Stimulated activated CD8-positive, alpha-beta memory T cell treated with anti-CD3 and anti-CD28 coated beads, Interleukin-2, amount 100 ng/mL, for 1 hour (primary cell): ENCODE measurements at places on chromosomes 4 and X.
A peak's percentile ranks its signal among the peaks of the same experiment; 100 is the strongest.

- DNase-seq, result no peak
These were observed 21.9 kb downstream of the PIN4 start for GRCh38 chrX:72203421-72203820.

- no peak for DNase-seq
These were observed 340.0 kb upstream of the RASGEF1B start for GRCh38 chr4:81811562-81812293.

- DNase-seq, result no peak
These were observed 116.5 kb downstream of the UCHL1 start for GRCh38 chr4:41373221-41373620.

DNA sequence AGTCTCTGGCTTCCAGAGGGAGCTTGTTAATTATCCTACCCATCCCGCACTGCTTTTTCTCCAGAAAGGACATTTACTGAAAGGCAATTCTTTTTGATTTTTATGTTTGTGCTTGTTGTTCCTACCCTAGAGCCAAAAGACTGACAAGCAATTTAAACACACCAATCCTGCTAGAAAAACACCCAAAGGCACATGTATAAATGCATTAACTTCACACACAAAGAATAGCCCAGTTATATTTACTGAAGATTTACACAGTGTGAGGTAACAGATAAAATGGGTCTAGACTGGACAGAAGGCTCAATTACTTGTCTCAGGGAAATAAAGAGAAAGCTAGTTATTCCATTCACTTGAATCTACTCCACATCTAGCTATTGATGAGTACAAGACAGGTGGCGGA lies 61.2 kb upstream of the NOCT start:
- no peak for DNase-seq

- DNase-seq, result no peak
These were observed 13.4 kb upstream of the NHS start for GRCh38 chrX:17361620-17362019.

- no peak for DNase-seq
These were observed 1.7 kb upstream of the ART3 start for GRCh38 chr4:76072760-76073159.

DNA sequence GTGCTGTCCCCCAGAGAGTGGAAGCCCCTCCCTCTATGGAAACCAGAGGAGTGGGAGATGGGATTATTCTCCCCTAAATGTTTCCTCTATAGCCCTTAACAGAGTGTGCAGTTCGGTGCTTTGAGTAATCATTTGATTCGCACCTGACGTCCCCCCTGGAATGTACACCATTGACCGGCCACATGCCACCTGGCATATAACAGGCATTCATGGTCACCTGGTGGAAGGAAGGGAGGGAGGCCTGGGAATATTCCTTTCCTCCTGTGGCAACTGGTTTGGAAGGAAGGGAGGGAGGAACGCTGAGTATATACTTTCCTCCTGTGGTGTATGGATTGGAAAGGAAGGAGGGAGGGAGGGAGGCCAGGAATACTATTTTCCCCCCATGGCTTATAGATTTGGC lies 77.2 kb downstream of the CRMP1 start:
- DNase-seq, result no peak

DNA sequence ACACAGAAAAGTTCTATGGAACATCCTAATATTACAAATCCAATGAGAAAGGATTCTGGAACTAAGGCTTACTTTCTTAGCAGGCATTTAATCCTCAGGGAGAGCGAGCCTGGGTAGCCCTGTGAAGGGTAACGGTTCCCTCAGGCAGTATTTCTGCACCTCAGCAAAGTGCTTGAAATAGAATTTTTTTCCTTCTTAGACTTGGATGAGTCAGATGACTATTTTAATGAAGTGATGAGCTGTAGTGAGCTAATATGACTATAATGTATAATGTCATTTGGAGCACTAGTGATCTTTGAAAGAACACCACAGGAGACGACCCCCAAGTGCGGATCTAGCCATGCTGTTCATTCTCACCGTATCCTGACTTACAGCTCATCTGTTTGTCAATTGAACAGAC lies 493.0 kb upstream of the FAM241A start:
- DNase-seq, result no peak

- DNase-seq, result no peak
These were observed 53.4 kb upstream of the STX18 start for GRCh38 chr4:4595252-4595651.

- DNase-seq, result no peak
These were observed 310.9 kb downstream of the MID1IP1 start for GRCh38 chrX:39112143-39112542.

DNA sequence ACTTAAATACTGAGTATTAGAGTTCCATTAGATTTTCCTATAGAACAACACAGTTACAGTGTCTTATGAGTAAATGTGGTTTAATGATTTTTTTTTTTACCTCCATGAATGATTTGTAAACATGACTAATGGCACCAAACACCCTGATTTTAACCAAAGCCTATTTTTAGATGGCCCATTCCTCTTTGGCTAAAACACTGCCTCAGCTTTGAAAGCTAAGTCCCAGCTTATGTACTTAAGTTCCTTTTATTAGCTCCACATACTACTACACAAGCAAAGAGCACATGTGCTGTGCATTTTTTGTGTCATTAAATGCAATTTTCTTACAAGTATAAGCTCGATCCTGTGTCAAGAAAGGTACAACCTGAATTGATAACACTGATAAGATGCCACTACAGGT lies 575.6 kb upstream of the PITX2 start:
- no peak for DNase-seq

DNA sequence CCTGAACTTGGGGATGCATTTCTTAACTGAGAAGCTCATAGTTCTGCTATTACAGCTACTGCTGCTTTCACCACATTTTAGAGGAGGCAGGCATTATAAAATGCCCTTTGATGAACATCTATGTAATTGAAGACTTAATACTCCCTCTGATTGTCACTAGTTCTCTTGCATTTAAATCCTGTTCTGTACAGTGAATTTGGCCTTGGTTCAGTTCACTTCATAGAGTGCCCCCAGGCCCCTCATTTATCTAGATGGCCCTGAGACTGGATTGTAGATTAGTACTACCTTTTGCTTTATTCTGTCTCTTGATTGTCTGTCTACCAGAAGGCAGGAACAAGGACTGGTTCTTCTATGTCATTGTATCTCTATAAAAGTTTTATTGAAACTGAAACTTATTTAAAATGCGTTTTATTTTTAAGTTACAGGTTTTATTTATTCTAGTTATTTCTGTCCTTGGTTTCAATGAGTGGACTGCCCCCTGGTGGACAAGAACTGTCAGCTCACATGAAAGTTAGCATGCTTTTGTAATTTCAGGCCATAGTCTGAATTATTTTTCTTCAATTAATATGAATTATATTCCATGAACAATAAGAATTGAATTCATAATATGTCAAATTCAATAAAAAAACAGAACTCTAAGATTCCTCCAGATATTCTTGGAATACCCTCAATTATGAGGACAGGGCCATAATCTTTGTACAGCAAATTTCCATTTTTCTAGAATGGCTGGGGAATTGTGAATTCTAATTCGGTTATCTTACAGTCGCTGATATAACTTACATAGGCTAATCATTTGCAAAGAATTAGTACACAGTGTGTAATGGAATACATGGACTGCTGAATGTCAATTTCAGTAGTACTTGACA lies 47.2 kb upstream of the TMEM33 start:
- no peak for DNase-seq

GRCh38 chr4:107665001-107665400 lies 55.0 kb downstream of the PAPSS1 start:
- DNase-seq, result no peak

DNA sequence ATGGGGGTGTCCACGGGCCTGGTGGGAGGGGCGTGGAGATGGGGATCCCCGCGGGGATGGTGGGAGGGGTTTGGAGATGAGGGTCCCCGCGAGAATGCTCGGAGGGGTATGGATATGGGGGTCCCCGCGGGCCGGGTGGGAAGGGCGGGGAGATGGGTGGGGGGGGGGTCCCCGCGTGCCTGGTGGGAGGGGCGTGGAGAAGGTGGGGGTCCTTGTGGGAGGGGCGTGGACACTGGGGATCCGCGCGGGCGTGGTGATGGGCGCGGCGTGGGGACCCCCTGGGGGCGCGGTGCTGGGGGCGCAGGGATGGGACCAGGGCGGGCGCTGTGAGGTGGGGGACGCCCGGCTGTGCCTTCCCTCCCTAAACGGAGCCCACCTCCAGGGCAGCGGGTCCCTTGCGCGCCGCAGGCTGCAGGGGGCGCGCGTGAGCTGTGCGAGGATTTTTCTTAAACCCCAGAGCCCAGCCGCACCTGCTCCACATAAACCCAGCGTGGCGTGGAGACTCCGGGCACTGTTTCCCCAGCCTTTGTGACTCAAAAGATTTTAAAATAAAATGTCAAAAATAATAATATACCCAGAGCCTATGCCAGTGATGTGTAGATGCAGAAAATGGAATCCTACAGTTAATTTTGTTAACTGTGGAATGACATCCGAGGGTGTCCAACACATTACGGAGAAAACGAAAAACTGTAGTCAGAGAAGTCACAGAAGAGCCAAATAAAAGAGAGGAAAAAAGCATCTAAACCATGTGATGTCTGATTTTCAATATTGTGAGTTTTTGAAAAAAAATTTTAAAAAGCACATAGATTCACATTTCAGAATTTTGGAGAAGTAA lies 1.5 kb upstream of the ASMTL start:
- peak; percentile 88 for DNase-seq

DNA sequence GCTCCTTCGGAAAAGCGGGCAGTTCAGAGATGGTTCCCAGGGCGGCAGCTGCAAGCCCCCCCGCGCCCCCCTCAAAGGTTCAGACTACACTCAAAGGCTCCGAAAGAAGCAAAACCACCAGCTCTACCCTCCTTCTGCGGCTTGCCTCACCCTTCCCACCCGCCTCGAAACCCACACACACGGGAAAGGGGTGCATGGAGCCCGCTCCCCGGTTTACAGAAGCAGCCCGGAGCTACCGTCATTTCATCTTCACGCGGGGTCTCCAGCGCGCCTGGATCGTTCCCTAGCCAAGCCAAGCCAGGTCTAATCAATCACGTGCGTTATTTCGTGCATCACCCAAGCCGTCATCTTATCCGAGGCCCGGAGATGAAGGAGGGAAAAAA lies 1.2 kb downstream of the NLGN4X start:
- DNase-seq, result no peak

DNA sequence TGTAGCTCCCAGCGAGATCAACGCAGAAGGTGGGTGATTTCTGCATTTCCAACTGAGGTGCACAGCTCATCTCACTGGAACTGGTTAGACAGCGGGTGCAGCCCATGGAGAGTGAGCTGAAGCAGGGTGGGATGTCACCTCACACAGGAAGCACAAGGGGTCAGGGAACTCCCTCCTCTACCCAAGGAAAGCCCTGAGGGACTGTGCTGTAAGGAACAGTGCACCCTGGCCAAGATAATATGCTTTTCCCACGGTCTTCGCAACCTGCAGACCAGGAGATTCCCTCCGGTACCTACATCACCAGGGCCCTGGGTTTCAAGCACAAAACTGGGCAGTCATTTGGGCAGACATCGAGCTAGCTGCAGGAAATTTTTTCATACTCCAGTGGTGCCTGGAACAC lies 216.4 kb upstream of the TET2 start:
- DNase-seq, result no peak

DNA sequence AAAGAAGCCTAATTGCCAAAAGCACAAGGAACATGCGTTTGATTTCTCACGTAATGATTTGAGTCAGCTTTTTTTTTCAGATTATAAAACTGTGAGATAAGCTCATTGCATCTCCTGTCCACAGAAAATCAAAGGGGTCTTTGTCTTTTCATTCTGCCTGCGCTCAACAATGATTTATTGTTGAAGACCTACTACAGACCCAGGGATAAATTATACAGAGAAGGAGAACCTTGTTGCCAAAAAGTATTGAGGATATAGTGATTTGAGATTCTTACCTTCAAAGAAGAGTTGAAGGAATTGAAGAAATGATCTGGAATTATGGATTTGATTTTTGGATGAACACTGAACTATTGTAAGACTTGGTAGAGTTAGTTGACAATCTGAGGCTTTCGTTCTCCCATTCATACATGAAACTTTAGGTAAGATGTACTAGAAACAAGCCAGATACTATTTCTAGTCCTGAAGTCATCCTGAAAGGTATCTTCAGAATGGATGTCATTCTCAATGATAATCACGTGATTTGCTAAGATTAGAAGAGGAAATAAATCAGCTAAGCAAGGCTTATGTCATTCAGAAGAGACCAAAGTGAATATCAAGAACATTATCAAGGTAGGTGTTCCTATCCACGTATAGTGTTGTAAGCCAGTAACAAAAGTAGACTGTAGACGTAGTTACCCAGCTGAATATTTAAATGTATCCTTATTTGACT lies 71.1 kb upstream of the SCOC start:
- no peak for DNase-seq

DNA sequence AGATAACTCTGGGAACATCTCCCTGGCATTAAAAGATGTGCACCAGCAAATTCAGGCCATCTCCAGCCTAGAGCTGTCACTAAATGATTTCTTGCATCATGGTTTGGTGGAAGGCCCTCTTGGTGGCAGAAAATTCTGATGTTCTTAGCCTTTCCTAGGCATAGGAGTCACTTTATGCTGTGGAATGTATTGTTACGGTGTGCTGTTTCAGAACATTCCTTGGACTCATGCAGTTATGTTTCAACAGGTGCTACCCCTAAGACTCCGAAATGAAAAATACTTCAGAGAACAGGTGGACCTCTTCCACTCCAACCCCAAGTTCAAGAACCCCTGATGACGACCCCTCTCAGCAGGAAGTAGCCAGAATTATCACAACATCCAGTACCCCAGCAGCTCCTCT lies 20.3 kb upstream of the PAPSS1 start:
- no peak for DNase-seq

- DNase-seq, result peak; percentile 72
These were observed at the start of gene MANBA for GRCh38 chr4:102760645-102761295. Gene MANBA (minus strand): TSS chr4:102760968. CDS start chr4:102760894, 74 bp downstream.

DNA sequence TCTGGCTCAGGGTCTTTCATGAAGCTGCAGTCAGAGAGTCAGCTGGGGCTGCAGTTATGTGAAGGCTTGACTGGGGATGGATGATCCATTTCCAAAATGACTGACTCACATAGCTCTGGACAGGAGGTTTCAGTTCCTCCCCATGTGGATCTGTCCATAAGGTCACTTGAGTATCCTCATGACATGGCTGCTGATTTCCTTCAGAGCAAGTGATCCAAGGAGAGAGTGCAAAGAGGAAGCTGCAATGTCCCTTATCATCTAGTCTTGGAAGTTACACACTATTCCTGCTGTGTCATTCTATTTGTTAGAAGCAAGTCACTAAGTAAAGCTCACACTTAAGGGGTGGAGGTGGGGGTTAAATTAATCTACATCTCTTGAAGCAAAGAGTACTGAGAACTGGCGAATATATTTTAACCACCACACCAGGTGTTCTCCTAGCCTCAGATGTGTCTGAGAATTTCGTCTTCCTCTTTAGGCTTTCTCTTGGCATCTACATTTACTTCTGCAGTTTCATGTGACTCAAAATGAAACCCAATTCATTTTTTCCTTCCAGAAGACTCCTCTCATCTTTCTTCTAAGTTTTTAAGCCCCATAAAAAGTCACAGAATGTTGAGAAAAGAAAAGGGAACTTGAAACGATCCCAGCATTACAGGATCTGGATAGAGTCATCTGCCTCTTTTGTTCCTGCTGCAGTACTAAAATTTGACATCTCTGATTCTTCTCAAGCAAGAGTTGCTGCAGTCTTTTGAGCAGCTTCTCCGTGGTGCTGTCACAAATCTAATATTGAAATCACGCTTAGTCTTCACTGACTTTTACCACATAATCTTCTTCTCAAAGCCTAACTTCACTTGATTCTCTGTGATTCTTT lies 3.8 kb upstream of the GRPR start:
- DNase-seq, result no peak

GRCh38 chrX:72536542-72536941 lies 36.1 kb downstream of the HDAC8 start:
- DNase-seq, result no peak

GRCh38 chr4:1833307-1834046 lies 22.5 kb downstream of the LETM1 start:
- no peak for DNase-seq
